ENCODE measurements at places on chromosomes 13 and 19.

DNA sequence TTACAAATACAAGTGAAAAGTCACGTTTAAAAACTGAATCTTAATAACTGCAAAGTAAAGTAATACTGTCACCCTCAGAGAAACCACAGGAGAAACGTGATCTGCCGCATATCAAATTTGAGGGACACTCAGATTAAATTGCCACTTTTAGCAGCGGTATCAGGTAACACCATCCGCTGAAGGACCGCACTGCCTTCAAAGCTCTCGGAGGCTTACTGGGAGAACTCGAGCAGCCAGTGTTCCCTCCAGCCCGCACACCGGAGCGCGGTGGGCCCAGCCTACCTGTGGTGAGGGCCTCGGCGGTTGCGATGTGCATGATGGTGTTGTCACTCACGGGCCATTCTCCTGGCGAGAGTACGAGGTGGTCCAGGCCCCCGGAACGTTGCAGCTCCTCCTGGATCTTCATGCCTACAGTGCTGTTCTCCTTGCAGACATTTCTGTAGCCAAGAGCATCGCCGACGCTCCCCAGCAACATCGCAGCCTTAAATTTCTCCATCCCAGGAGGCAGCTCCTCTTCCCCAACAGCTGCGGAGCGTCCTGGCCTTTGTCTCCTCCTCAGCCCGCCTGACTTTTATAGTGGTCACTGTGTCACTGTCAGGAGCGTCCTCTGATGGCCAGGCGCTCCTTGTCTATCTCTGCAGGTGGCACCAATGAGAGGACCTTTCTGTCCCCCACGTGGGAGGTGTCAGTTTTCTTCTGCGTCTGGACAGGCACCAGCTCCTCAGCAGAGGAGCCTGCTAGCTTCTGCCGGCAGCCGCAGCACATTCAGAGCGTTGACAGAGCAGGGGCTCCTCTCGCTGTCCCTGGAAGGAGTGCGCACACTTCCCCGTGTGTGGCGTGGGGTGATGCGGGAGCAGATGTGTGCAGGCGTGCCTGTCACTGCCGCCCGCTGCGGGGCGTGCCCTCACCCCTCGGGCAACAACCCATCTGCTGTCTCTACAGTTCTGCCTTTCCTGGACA is at the start of gene ADPRHL1:
Gene ADPRHL1, minus strand, starts transcription at position 547 of the 960 bp plus-strand sequence. Its CDS starts 51 bp downstream, at position 496.
- DNase-seq, result no peak

GRCh38 chr19:40335101-40335500 is 13.1 kb downstream of the C19orf47 start:
- DNase-seq, result no peak

GRCh38 chr19:5717215-5717935 is 2.6 kb downstream of the LONP1 start:
- no peak for DNase-seq

DNA sequence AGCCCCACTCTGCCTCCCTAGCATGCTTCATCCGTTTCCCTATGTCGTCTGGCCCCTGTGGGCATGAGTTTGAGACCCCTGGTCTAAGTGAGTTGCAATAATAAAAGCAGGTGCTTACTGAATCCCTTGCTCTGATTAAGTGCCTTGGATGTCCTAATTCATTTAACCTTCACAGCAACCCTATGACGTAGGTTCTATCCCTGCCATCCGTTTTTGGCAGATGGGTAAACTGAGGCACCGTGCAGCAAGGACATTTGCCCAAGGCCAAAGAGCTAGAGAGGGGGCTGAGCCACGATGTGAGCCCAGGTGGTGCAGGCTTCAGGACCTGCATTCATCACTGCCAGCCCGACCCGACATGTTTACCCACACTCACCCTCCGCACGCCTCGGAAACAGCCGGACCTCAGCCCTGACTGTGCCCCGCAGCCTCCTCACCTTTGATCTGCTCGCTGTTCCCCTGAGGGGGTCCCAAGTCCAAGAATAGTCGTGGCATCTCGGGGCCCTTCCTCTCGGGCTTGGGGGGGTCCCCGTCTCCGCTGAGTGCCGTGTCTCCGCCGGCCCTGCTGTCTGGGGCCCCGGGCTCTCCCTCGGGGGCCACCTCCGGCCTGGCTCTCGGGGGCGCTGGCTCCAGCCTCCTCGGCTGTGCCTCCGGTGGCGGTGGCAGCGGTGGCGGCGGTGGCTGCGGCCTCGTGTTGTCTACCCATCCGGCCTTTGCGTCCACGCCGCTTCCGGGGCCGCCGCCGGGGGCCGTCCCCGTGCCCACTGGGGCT is 14.5 kb downstream of the LMTK3 start:
- DNase-seq, result no peak

DNA sequence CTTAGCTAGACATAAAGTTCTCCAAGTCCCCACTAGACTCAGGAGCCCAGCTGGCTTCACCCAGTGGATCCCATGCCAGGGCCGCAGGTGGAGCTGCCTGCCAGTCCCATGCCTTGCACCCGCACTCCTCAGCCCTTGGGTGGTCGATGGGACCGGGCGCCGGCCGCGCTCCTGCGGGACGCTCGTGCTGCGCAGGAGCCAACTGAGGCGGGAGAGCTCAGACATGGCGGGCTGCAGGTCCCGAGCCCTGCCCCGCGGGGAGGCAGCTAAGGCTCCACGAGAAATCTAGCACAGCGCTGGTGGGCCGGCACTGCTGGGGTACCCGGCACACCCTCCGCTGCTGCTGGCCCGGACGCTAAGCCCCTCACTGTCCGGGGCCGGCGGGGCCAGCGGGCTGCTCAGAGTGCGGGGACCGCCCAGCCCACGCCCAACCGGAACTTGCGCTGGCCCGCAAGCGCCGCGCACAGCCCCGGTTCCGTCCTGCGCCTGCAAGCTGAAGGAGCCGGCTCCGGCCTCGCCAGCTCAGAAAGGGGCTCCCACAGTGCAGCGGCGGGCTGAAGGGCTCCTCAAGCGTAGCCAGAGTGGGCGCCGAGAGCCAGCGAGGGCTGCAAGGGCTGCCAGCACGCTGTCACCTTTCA is 5.8 kb downstream of the PARP4 start:
- DNase-seq, result no peak

- no peak for DNase-seq
Measured at GRCh38 chr13:31803311-31803710, 64.0 kb downstream of the RXFP2 start.

DNA sequence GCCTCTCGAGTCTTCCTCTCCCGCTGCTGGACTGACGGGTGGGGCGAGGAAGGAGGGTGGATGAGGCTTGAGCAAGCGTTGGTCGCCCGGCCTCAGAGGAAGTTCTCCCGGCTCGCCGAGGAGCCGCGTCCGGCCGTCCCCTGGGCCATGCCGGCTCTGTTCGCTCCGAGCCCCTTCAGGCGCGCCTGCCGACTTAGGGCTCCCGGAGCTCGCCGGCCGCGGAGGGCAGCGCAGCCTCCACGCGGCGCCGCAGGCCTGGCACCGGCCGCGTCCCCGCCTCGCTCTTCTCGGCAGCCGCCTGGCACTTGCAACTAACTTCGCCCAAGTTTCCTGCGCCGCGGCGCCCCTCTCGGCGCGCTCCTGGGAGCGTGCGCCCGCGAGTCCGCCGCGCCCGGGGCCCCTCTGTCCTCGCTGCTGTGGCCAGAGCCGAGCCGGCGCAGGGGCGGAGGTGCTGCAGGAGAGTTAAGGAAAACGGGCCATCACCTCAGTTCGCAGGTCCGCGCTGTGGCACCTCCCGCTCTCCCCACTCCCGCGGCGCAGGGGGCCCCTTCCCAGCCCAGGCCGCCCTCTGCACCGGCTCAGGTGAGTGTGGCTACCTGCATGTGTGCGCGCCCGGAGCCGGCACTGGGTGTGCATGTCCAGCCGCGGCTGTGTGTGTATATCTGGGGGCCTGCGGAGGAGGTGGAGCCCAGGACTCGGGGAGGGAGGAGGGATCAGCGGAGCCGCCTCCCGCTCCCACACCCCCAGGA is 641 bp upstream of the SOX21 start:
- peak; percentile 47 for DNase-seq

DNA sequence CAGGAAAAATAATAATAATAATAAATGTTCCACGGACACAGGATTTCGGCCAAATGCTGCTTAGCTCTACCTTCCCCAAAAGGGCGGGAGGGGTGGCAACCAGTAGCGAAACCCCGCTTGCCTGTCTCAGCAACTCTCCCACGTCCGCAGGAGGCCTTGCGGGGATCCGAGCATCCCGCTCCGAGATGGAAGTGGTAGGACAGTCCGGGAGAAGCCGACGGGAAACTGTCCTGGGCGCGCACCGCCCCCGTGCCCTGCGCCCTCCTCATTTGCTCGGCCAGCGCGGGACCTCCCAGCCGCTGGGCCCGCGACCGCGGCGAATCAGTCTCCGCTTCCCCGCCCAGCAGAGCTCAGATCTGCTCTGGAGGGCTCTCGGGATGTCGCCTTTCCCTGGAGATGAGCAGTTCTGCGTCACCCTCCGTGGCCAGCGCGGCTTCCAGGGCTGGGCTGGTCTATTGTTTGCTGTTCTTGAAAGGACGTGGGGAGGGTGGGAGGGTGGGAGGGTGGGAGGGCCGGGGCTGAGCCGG is 48.9 kb upstream of the PABPC3 start:
- DNase-seq, result no peak

- no peak for DNase-seq
Measured at GRCh38 chr13:63139277-63139676, 1723.6 kb upstream of the PCDH20 start.

DNA sequence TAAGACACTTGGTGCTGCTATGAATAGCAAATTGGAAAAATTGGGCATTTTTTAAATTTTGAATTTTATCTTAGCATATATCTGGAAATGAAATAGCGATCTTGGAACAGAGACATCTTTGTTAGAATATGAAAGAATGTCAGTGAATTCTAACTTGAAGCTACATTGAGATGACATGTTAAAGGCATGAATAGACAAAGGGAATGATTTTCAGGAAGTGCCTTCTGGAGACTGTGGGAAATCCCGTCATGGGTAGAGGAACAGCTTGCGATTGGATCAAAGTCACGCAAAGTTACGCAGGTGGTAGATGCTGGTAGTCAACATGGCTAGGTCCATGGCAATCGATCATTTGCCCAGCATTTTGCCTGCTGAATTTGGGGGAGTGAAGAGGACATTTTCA is 43.5 kb downstream of the LRCH1 start:
- no peak for DNase-seq

DNA sequence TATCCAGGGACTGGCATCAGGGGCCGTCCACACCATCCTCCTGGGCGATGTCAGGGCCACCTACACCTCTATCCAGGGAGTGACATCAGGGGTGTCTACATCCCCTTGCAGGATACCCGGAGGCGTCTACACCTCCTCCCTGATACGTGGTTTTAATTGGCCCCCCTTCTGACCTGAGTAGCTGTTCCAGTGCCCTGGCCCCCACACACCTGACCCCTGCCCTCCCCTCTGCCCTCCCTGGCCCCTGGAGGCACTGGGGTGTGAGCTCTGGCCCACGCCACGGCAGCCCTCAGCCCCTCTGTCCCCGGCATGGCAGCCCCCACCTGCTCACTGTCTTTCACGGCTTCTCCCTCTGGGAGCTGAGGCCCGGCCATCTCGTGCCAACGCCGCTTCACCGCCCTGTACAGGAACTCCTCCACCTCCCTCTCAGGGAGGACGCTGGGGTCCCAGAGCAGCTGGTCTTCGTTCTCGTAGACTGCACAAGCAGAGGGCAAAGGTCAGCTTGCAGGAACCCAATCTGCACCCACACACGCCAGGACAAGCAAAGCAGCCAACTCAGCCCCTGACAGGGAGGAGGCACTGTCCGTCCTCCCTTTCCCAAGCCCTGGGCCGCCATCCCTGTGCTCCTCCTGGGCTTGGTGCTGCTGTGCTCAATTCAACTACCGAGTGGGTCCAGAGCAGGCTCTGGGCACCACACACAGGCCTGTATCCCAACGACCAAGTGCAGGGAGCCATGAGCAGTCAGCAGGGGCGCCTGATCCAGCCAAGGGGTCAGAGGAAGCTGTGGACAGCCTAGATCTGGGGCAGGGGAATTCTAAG is 22.2 kb upstream of the PLPP2 start:
- DNase-seq, result no peak

DNA sequence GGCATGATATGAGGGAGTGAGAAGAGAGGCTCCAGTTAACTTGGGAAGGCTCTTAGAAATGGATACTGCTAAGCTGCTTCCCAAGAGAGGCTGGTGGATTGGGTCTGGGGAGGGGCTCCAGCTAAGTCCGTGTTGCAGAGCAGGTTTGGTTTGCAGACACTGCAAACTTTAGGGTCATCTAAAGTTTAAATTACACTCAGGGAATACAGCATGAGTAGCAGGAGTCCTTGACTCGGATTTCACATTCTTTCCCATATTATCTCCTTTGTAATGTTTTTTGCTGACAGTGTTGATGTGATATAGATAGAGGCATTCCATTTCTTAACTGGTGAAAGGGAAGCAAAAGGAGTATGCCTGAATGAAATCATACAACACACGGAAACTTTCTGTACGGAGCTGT is 31.9 kb downstream of the SGCG start:
- no peak for DNase-seq

DNA sequence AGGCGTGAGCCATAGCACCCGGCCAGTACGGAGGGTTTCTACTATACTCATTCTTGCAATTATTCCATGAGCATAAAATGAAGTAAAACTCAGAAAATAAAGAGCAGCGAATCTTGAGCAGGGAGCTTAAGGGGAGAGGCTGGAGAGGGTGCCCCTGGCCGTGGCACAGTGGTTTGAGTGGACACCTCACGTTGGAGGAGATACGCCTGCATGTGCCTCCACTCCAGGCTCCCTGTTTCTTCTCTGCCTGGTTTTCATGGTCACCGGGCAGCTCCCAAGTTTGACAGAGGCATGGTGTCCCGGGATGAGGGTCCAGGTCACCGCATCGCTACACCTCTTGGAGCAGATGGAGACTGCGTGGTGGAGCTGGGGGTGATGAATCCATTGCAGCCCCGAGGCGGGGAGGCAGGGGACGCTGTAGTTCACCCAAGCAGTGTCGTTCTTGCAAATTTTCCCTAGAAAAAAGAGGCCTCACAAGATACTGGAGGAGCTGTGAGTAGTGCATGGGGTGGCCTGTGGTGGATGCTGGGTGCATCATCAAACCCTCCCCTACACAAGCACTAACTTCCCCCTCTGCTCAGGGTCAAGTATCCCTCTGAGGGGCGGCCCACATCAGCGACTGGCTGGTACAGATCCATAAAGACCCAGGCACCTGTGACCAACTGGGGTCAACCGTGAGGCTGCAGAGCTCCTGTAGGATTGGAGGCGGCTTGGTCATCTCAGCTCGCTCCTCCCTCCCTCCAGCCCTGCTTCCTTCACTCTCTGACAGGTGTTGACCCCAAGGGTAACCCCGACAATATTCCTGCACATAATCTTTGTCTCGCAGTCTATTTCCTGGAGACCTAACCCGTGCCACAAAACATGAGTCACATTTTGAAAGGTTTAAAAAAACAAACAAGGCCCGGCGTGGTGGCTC is 3.6 kb upstream of the MIER2 start:
- no peak for DNase-seq

DNA sequence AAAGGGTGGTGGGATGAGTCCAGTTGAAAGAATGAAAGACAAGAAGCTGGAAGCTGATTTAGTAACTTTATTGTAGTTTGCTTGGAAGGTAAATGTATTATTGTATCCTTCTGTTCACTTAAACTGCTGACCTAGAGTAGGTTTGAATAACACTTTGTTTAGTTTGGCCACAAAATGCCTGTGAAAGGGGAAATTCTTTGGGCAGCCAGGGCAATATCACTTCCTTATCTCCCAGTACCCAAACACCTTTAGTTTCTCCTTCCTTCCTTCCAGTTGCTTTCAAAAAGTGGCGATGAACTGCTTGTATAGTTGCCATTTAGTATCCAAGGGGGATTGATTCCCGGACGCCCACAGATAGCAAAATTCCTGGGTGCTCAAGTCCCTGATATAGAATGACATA is 120.1 kb downstream of the PAN3 start:
- DNase-seq, result no peak

- DNase-seq, result no peak
Measured at GRCh38 chr13:103437651-103438050, 371.4 kb upstream of the SLC10A2 start.

GRCh38 chr13:29527511-29527910 is 68.0 kb downstream of the SLC7A1 start:
- DNase-seq, result no peak

- DNase-seq, result no peak
Measured at GRCh38 chr13:46728777-46729176, 68.2 kb downstream of the ESD start.

Measured in NCI-H2081 (cell line).